Lung (tissue), 17 donors: ENCODE measurements at places on chromosomes 2 and 18. TPM values are rescaled to one million over a fixed set of nuclear protein-coding genes. Genes with fewer than 3 reads are reported as not detected.

GRCh38 chr2:220310451-220310861, 683.0 kb downstream of the SLC4A3 start:
- DNase-seq, result peak; percentile 14
- H3K36me3 ChIP-seq, result no peaks in the 10 kb centered on the region
- no peak overlapping the region for H3K27ac ChIP-seq
- no peak overlapping the region for H3K4me3 ChIP-seq
- no peaks in the 10 kb centered on the region for H3K27me3 ChIP-seq
- H3K4me1 ChIP-seq, result peaks cover 13% of the 10 kb centered on the region

The AMMECR1L gene
- 15.2 TPM for total RNA-seq

DNA sequence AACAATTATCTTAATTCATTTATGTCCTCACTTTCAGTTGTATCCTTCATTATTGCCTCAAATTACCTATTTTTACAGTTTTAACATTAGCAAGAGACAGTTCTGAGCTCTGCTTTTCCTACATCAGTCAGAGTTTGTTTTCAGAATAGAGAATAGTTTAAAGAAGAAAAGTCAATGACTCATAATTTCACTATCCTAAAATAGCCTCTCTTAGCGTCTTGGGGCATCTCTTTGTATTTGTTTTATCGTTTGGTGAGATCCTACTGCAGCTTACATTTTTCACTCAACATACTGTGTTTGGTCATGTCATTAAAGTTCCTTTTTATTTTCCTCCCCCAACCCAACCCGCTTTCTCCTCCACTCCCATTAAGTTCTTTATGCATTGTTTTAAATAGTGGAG, 3.8 kb downstream of the SEC11C start:
- no peak overlapping the region for H3K4me3 ChIP-seq
- H3K27me3 ChIP-seq, result no peaks in the 10 kb centered on the region
- H3K36me3 ChIP-seq, result no peaks in the 10 kb centered on the region
- no peak for DNase-seq
- H3K27ac ChIP-seq, result no peak overlapping the region

DNA sequence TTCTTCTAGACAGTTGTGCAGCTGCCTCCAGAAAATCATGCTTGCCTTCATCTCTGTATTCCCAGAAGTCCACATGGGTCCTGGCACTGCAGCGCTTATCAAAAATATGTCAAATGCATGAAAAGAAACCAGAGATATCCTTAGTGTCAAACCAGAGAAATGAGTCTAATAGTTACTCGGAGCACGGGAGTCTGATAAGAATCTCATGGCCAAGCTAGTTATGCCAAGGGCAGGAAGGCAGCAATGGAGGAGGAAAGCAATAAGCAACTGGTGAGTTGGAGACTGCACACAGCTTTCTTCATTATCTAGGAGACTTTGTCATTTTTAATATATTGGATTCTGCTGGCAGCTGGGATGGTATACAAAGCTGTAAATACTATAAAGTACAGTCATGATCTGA, 38.6 kb downstream of the TRIB2 start:
- no peak for DNase-seq
- no peaks in the 10 kb centered on the region for H3K27me3 ChIP-seq
- no peaks in the 10 kb centered on the region for H3K36me3 ChIP-seq
- no peaks in the 10 kb centered on the region for H3K4me1 ChIP-seq
- H3K27ac ChIP-seq, result no peak overlapping the region

The FHOD3 gene
- 7.4 TPM for total RNA-seq

The CHST9 gene
- 13.6 TPM for total RNA-seq

GRCh38 chr2:158134655-158135054, 33.0 kb downstream of the UPP2 start:
- H3K4me3 ChIP-seq, result no peak overlapping the region
- H3K27ac ChIP-seq, result no peak overlapping the region
- no peaks in the 10 kb centered on the region for H3K27me3 ChIP-seq
- H3K36me3 ChIP-seq, result no peaks in the 10 kb centered on the region

- no peak overlapping the region for H3K27ac ChIP-seq
- no peak for DNase-seq
- no peaks in the 10 kb centered on the region for H3K36me3 ChIP-seq
- H3K4me3 ChIP-seq, result no peak overlapping the region
These were observed 111.0 kb downstream of the ERBB4 start for GRCh38 chr2:212427638-212428037.

- H3K4me3 ChIP-seq, result no peak overlapping the region
- no peaks in the 10 kb centered on the region for H3K27me3 ChIP-seq
- H3K4me1 ChIP-seq, result peaks cover 20% of the 10 kb centered on the region
- no peaks in the 10 kb centered on the region for H3K36me3 ChIP-seq
- no peak overlapping the region for H3K27ac ChIP-seq
These were observed 74.8 kb upstream of the ZNF532 start for GRCh38 chr18:58789876-58790240.

The MROH2A gene
- total RNA-seq, result 0.80 TPM

GRCh38 chr2:201191132-201191875, 8.4 kb downstream of the CASP10 start:
- DNase-seq, result no peak
- H3K27ac ChIP-seq, result peak overlapping the region; percentile 53
- no peaks in the 10 kb centered on the region for H3K27me3 ChIP-seq

The POLR1B gene
- 26.4 TPM for total RNA-seq

The TMEM214 gene
- total RNA-seq, result 99.2 TPM

GRCh38 chr2:128477891-128478290, 159.2 kb upstream of the HS6ST1 start:
- no peak for DNase-seq
- no peak overlapping the region for H3K4me3 ChIP-seq
- peaks cover 10% of the 10 kb centered on the region for H3K4me1 ChIP-seq
- no peaks in the 10 kb centered on the region for H3K27me3 ChIP-seq
- H3K36me3 ChIP-seq, result no peaks in the 10 kb centered on the region
- no peak overlapping the region for H3K27ac ChIP-seq

GRCh38 chr18:28045176-28045810, 131.6 kb downstream of the CDH2 start:
- peak overlapping the region; percentile 49 for H3K27ac ChIP-seq
- H3K4me3 ChIP-seq, result no peak overlapping the region
- no peaks in the 10 kb centered on the region for H3K36me3 ChIP-seq
- H3K4me1 ChIP-seq, result no peaks in the 10 kb centered on the region

DNA sequence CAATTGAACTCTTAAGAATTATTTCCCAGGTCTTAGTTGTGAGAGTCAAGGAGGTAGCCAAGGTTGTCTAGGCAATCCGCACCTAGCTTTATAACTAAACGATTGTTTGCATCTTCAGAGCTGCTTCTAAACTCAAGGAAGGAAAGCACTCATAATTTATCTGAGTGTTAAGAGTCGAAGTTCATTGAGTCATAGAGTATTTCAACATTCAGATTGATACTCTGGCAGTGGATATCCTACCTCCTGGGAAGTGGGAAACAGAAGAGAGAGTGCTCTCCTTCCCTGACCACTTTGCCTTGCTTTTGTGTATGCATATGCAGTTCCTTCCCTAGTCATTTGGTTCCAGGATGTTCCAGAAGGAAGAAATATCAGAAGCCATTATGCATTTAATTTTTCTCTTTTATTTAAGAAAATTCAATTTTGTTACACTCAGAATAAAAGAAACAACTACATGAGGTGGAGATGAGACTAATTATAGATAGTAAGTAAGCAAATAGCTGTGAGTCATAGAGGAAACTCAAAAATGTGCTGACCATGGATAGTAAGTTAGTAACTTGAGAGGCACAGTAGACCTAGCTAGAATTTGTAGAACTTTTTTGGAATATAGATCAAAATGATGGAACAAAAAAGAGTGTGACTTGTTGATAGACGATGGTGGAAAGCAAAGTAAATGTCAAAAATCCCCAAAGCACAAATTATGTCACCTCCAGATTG, 35.4 kb upstream of the FSHR start:
- no peaks in the 10 kb centered on the region for H3K4me1 ChIP-seq
- no peaks in the 10 kb centered on the region for H3K27me3 ChIP-seq
- no peak overlapping the region for H3K27ac ChIP-seq
- no peaks in the 10 kb centered on the region for H3K36me3 ChIP-seq
- no peak overlapping the region for H3K4me3 ChIP-seq

The PPIG gene
- 40.9 TPM for total RNA-seq

- H3K4me1 ChIP-seq, result no peaks in the 10 kb centered on the region
- no peaks in the 10 kb centered on the region for H3K36me3 ChIP-seq
- H3K27me3 ChIP-seq, result no peaks in the 10 kb centered on the region
- no peak overlapping the region for H3K4me3 ChIP-seq
These were observed 221.1 kb downstream of the GALR1 start for GRCh38 chr18:77470569-77471413.

The IL18RAP gene
- total RNA-seq, result 1.00 TPM

GRCh38 chr2:41886145-41886664, 161.6 kb upstream of the PKDCC start:
- H3K27me3 ChIP-seq, result no peaks in the 10 kb centered on the region
- H3K36me3 ChIP-seq, result no peaks in the 10 kb centered on the region
- peaks cover 26% of the 10 kb centered on the region for H3K4me1 ChIP-seq
- no peak overlapping the region for H3K27ac ChIP-seq
- no peak for DNase-seq

The ILKAP gene
- 46.3 TPM for total RNA-seq

The VWA3B gene
- total RNA-seq, result 17.8 TPM

GRCh38 chr2:217916504-217917254, 86.1 kb downstream of the TNS1 start:
- H3K4me1 ChIP-seq, result peaks cover 68% of the 10 kb centered on the region
- H3K4me3 ChIP-seq, result no peak overlapping the region
- peak overlapping the region; percentile 95 for H3K27ac ChIP-seq
- H3K36me3 ChIP-seq, result no peaks in the 10 kb centered on the region

DNA sequence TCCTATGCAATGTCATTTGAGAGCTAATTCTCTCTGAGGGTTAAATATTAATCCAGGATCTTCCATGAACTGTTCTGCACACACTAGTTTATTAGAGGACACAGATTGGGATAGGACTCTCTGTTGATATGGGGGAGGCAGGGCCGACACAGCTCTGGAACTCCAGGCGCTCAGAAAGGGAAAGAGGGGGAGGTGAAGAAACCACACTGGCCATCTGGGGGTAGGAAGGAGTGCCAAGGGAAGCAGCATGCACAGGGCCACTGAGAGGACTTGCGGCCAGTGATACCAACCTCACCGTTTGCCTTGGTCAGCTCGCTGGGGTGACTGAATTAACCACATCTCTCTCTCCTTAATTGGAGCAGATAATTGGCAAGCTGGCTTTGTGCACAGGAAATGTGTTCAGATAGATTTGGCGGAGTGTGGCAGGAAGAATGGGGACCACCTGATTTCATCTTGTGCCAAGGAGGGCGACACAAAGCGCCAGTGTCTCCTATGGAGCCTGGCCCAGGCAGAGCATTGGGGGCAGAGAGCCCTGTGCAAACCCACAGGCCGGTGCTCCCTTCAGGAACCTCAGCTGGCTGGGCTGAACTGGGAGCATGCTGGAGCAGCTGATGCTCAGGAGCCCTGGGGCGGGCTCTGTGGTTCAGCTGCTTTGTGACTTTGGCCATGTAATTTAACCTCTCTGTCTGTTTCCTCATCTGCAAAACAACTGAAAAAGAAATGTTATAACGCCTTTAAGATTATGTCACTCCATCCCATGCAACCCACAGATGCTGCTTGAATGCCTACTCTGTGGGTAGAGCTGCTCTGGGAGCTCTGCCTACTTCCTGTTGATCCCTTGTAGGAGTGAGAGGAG, 114.7 kb upstream of the STON1 start:
- H3K27me3 ChIP-seq, result no peaks in the 10 kb centered on the region
- H3K36me3 ChIP-seq, result no peaks in the 10 kb centered on the region
- peak; percentile 16 for DNase-seq
- no peak overlapping the region for H3K27ac ChIP-seq
